AG08395 (cell line): ENCODE measurements at places on chromosomes 6 and 20.

DNA sequence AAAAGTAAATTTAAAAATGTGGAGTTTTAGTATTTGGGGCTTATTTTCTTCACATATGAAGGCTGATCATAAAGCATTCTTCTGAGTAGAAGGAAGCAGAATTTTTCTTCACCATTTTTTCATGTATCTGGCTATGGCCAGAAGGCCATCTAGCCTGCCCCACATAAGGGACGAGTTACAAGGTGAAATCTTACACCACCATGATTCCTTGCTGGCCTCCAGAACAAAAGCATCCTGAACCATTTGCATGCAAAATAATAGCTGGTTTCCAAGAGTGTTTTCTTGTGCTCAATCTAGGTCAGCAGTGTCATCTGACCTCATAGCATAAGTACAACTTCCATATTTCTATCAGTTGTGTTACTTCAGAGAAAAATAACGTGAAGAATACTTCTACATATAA lies 93.1 kb downstream of the BMP5 start:
- DNase-seq: no peak

GRCh38 chr6:56536536-56536935 lies 106.2 kb downstream of the DST start:
- DNase-seq: no peak

DNA sequence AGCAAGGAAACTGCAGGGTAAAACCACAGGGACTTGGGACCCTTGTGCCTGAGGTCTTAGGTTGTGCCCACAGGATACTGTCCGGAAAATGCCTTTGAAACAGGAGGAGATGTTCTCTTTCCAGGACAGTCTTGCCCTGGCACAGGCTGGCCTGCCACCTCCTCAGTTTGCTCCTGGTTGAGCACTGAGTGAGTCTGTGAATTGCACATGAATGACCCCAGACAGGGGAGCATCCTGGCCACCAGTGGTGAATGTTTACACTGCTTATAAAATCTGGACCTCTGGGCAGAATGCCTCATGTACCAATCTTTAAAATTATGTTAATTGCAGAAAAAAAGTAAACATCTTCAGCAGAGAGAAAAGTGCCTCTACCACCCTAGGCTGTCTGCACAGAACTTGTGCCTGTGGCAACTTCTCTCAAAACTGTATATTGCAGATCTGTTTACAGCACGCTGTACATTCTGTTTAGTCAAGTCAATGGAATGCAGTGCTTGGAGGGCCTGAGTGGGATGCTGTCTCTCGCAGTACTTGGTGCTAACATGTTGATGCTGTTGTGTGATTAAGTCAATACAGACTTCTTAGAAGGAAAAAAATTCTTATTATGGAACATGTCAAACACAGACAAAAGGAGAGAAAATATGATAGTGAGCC lies 242.1 kb downstream of the SOD2 start:
- DNase-seq: peak; percentile 41

DNA sequence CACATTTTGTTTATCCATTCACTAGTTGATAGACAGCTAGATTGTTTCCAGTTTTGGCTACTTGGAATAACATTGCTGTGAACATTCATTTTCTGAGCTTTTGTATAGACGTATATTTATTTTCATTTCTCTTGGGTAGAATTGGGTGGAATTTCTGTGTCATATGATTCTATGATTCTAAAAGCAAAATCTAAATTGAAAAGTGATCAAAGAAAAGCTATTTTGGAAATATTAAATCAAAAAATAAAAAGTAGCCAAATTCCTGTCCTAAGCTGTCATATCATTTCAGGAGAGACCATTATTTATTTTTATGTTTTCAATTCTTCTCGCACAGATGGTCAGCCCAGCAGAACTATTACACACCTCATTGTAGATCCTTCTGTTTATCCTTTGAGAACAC lies 229.2 kb downstream of the COL12A1 start:
- DNase-seq: no peak

DNA sequence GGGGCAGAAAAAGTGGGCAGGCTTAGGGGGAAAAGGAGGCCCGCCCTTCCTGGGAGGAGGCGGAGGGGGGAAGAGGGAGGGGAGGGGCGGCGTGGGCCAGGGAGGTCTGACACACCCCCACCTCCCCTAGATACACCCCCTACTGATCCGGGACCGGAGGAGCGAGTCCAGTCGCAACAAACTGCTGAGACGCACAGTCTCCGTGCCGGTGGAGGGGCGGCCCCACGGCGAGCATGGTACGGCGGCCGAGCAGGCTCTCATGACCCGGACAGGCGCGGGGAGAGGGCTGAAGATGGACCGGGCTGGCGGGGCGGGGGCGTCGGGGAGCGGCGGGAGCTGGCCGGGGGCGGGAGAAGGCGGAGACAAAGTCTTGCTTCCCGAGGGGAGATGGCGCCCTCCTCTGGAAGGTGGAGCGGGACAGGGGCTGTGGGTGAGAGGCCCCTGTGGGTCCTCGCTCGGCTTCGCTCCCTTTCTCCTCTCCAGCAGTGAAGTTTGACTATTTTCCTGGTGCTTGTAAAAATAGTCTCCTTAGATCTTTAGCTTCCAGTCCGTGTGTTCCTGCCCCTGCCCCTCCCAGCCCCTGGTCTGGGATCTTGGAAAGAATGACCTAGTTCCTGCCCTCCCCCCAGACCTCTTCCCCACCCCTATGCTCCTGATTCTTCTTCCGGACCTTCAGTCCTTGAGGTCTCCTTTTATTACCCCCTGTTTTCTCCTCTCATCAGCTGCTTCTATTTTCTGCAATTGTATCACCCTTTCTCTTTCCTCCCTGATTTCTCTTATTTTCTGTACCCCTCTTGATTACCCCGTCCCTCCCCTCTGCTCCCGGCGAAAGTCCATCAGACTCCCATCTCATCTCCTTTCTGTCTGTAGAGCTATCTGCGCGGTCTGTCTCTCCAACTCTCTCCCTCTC lies 6.1 kb downstream of the SYNGAP1 start:
- DNase-seq: peak; percentile 83

- no peak for DNase-seq
Observed at GRCh38 chr6:25579902-25580495, 72.0 kb upstream of the SCGN start.

GRCh38 chr20:2755451-2756055 lies 44.9 kb downstream of the CPXM1 start:
- no peak for DNase-seq

DNA sequence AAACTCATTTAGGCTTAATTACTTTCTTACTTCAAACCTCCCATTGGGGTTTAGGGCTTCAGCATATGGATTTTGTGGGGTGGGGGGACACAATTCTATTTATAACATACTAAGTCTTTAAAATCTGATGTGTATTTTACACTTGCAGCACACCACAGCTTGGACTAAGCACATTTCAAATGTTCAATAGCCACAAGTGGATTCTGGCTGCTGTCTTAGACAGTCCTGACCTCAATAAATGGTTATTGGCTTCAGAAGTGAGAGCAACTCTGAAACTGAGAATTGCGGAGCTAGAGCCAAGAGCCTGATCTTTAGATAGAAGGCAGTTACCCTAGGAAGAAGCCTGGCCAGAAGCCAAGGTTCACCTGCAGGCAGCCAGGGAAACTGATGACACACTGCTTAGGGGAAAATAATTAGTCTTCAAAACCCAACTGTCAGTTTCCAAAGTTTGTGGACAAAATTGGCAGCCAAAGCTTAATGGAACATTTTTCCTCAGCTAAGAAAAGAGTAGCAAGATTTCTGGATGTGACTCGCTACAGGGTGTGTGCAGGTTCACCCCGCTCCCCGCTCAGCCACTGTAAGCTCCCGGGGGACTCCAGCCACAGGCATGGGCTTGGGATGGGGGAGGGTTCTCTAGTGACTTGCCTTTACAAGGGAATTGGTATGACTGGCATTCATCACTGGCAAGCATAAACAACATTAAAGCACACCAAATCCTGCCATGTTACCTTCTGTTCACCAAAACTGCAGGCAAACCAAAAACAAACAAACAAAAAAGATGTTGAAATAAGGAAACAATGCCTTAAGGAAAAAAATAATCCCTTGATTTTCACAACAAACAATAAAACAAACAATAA lies 219.8 kb downstream of the TFAP2A start:
- DNase-seq: no peak

- peak; percentile 61 for DNase-seq
Observed at GRCh38 chr6:104326173-104327001, 533.3 kb downstream of the HACE1 start.

DNA sequence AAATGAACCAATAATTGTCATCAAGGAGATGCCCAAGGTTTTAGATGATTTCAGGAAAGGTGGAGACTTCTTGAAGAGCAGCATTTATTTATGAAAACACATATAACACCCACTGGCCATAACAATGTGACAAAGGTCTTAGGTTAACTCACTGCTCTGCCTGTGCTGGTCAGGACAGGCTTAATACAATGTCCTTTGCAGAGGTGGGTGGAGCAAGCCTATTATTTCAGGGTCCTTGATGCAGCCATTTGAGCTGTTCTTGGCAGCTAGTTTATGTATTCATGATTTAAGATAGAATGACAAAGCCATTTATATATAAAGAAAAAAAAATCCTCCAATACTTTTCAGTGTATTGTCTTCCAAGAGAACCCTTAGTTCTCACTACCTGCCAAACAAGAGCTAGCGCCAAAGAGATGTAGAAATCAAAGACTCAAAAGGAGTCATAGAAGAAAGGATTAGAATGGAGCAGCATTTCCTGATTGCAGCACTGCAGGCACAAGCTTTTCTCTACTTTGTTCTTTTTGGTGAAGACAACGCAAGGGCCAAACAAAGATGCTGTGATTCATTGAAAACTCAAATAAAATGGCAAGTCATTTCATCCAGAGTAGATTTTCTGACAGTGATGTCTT lies 124.3 kb upstream of the TSHZ2 start:
- no peak for DNase-seq

DNA sequence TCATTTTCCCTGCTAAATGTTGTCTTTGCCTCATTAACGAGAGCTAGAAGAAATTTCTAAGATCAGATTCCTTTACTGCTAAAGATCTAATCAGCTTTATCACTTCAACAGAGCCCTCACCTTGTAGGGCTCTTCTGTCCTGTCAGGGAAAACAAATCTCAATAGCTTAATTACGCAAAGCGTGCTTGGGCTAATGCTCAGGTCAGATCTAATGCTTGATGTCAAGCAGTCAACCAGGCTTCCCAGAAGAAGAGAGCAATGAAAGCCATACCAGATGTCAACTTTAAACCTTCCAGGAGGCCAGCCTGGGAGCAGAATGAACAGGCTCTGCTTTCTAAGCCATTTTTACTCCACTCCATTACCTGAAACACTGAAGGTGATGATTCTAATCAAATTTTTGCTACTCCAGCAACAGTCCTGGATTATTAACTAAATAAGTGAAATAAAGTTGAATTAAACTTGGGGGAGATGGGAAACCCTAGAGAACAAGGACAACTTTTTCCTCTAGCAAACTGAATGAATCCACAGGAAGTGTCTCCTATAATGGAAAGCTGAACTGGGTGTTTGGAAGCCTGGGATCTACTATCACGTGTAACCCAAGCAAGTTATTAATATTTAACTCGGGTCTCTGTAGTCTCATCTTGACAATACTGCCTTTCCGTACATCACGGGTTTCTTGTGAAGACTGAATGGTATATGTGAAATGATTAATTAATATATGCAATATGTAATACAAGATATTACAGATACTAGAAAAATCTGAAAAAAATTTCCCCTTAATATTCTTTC lies 273.7 kb downstream of the PTPRK start:
- no peak for DNase-seq

DNA sequence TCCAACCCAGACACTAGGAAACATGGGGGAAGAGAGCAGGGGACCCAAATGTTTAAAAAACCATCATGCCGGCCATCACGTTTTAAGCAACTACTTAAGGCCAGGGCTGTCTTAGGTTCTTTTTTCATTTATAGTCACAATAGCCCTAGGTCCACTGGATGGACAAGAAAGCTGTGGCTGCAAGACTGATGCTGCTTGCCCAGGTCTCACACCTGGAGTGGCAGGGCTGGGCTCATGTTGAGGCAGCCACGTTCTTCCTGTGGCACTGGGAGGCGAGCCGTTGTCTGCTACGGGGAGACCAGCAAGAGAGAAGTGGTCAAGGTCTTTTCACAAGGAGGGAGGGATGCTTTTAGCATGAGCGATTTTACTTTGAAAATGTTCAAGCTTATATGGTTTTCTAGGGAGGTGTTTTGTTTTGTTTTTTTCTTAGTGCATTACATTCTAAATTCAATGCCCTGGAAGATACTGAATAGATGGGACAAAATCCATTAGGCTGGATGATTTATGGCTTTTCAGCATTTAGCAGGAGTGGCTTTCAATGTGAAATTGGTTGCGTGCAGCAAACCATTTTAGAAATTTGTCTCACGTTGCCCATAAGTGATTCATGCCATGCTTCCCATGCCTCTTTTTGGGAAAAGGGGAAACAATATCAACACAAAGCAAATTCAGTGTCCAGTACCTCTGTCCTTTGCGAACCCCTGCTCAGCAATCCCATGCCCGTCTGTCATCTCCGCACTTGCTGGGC lies 106.6 kb upstream of the SNX9 start:
- DNase-seq: peak; percentile 35

DNA sequence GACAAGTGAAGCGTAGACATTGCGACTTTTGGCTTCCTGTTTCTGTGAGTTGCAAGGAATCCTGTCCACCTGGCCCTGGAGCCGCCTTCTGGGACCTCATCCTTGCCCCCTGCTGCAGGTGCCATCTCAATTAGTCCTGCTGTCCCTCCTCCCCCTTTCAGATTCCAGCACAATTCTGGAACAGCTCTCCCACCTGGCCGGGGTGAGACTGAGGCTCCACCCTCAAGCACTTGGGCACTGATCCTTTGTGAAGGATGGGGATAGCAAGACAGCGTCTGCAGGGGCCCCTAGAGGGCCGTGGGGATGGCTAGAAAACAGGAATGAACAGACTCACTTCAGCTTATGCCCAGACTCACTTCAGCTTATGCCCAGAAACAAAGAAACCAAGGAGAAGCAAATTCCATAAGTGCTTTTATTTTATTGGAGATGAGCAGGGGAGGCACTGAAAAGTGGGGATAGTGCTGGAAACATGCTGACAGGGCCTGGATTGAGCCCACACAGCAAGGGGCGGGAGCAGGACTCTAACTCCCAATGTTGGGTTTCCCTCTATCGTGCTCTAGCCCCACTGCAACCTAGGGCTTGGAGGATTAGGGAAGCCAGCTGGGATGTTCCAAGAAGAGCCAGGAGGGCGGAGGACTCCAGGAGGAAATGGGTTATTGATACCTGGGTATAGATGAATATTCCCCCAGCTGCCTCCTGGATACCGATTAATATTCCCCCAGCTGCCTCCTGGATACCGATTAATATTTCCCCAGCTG lies 1.4 kb downstream of the C6orf15 start:
- DNase-seq: no peak

DNA sequence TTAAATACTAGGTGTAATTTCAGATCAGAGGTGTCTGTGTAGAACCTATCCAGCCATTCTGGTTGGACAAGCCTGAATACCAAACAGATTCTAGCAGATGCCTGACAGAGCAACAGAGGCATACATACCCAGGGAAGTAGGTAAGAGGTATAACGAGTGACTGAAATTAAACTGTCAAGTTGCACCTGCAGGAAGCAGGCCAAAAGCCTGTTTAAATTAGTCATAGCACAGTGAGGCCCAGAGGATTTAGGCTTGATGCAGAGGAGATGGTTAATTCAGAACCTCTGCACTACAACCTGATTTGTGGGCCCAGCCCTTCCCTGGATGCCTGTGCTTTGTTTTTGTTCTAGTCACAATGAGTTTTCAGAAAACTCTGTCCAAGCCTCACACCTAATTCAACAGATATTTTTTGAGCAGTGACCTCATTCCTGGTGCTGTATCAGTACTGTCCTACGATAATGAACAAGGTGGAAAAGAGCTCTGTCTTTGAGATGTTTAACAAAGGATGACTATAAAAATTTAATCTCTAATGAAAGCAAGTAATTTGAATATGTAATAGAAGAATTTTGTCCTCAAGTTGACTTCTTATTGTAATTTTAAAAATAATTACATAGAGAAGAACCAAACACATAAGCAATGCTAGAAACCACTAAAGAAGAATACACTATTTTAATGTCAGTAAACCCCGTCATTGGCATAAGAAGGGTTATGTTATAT lies 31.7 kb downstream of the C6orf58 start:
- DNase-seq: no peak
